ENCODE measurements at places on chromosomes 13 and 19.
A peak's percentile ranks its signal among the peaks of the same experiment; 100 is the strongest.

GRCh38 chr13:99496184-99497142 is 4.8 kb upstream of the TM9SF2 start:
- peak; percentile 91 for DNase-seq

DNA sequence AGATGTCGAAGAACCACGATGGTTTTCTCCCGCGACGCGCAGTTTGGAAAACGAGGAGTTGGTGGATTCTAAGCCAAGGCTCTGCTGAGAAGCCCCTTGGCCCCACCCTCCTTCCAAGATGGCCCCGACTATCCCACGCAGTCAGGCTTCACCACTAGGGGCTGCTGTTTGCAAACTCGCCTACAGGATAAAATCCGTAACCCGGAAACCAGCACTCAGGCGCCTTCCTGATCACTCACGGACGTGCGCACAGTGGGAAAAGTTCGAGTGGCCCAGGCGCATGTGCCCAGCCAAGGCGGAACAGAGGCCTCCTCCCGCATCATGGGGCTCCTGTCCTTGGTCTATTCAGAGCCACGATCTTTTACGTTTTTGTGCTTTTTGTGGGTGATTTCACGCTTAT is 19.2 kb upstream of the UQCR11 start:
- DNase-seq = no peak

- DNase-seq = no peak
Measured at GRCh38 chr19:2381148-2381820, 21.2 kb downstream of the TMPRSS9 start.

DNA sequence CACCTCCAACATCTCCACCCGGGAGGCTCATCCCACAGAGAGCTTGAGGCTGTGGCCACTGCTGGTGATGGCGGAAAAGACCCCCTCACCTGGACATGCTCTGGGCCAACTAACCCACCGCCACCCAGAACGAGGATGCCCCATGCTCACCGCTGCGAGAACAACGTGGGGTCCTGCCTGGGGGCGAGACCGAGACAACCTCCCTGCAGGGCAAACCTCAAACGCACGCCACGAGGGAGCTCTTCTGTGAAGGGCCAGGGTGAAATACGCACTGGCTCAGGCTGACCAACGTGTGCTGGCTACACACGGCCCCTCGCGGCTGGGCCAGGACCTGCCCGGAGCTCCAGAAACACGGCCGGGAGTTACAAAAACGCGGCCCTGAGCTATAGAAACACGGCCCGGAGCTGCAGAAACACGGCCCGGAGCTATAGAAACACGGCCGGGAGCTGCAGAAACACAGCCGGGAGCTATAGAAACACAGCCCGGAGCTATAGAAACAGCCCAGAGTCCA is 19.0 kb upstream of the PLPP2 start:
- DNase-seq = no peak

DNA sequence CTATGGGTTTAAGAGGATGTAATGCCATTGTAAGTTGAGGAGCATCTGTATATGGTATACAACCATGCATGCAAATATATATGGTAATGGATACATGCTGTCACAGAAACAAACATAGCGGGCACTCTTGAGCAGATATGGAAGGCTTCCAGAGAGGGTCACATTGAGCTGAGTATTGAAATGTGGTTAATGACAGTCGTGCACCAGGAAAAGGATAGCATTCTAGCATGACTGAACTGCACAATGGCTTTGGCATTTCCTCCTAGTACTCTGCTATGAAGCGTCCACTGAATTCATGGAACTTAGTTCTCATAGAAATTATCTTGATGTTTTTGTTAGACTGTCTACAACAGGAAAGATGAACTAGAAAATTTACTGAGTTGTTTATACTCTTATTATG is 25.2 kb downstream of the DGKH start:
- no peak for DNase-seq

DNA sequence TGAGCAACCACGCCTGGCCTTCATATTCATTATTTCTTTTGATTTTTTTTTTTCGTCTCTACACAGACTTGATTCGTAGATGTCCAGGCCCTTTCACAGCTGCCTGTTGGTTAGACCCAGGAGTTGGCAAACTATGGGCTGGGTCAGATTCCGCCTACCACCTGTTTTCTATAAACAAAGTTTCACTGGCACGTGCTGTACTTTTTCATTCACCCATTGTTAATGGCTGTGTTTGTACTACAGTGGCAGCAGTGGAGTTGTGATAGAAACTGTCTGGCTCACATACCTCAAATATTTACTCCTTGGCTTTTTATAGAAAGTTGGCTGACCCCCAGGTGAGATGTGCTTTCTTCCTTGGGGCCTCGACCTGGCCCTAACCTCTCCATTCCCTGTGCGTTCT is 72.9 kb upstream of the TEX29 start:
- DNase-seq = no peak

DNA sequence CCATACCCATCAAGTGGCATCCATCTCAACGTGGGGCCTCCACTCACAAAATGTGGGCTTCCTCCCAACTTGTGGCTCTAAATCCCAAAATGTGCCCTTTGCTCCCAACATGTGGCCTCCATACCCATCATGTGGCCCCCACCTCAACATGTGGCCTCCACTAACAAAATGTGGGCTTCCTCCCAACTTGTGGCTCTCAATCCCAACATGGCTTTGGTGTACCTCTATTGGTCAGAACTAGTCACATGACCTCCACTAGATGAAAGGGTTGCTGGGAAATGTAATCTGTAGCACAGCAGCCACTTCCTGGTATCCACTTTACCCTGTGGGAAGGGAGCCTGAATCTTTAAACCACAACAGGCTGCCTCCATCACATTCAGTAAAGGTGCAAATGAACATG is 10.1 kb upstream of the ACER1 start:
- DNase-seq = no peak

DNA sequence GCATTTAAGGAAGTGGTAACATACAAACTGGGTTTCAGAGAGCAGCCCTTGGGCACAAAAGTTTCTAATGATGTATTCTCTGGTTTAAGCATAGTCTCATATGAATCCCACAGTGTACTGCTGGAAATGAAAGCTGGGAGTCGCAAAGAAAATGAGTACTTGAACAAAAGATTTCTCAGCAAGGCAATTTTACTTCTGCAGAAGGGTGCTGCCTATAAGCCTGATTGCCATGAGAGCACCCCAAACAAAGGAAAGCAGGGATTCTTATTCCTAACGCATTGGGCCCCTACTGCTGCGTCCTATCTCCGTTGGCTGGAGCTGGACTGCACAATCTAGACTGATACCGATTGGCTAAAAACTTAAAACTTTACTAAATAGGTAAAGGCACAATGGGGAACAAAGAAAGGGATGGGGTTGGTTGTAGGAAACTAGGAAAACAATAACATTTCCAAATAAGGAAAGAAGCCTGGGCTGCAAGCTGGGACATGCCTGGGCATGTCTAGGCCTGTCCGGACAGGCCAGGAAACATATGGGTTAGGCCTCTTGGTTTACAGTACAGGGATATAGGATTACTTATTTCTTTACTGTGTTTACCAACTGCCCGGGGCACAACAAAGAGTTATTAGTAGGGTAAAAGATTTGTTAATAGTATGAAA is 27.4 kb upstream of the VN1R4 start:
- DNase-seq = no peak

- DNase-seq = no peak
Measured at GRCh38 chr19:18921593-18921992, 2.1 kb downstream of the DDX49 start.

DNA sequence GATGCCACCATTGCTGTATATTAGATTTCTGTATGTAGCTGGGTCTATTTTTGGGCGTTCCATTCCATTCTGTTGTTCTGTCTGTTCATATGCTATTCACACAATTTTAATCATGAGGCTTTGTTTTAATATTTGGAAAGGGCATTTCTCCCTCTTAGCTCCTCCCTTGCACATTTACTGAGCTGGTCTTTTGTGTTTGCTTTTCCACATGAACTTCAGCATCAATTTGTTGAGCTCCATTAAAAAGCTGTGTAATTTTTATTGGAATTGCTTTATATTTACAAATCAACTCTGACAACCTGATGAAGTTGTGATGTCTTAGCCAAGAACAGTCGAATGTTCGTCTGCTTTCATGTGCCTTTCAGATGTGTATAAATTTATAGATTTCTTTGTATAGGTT is 14.0 kb downstream of the WASF3 start:
- no peak for DNase-seq

DNA sequence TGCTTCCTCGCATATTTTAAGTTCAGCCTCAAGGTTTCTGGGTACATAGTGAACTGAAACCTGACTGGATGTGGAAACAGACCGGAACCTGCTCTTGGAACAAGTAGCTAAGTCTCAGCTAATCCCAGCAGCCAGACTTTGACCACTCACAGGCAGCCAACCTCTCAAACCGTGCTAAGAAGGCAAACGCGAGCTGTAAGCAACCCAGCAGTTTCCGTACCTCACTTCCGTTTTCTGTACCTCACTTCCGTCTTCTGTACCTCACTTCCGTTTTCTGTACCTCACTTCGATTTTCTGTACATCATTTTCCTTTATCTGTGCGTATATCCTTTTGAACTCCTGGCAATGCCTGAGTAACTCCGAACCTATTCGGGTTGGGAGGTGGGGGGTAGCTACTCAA is 96.8 kb downstream of the SUCLA2 start:
- DNase-seq = peak; percentile 49

DNA sequence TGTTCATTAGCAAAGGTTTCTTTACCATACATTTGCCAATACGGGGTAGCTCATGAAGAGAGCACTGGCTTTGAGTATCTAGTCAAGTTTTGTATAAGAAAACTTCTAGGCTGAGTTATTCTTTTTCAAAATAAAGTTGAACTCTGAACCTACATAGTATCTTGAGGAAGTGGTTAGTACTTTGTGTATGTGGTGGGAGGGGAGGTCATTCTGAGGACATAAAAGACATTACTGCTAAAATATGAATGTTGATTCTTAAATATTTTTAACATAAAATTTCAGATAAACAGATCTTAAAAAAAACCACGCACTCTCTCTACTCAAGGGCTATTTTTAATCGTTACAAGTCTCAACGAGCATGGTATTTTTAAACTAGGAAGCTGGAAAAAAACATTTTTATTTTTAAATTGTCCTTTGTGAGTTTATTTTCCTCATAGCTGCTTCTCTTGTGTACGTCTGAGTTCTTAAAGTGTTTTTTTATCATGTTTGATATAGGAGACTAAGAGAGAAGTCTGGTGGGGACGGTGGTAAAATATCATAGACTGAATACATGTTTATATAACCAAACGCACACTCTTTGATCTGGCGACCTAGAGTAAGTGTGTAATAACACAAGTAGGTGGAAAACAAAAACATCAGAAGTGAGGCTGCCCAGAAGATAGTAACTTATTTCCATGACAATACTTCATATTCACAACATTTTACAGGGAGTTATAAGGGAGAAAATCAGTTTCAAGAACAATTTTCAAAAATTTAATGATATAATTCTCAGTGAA is 118.0 kb upstream of the POSTN start:
- no peak for DNase-seq

DNA sequence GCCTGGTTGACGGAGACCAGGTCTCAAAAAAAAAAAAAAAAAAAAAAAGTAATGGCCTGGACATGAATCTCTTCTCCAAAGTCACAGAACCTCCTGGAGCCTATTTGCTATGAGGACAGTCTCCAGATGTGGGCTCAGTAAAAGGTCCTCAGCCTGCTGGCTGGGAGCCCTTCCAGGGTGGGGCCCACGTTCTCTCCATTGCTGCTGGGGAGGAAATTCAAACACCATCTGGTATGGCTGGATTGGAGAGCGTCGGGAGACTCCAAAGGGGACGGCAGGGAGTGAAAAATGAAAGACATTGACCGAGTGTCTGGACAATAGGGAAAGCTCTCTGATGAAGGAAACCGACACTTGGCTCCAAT is 1.3 kb upstream of the PBX4 start:
- no peak for DNase-seq
